ENCODE measurements at places on chromosomes 6 and 20.

DNA sequence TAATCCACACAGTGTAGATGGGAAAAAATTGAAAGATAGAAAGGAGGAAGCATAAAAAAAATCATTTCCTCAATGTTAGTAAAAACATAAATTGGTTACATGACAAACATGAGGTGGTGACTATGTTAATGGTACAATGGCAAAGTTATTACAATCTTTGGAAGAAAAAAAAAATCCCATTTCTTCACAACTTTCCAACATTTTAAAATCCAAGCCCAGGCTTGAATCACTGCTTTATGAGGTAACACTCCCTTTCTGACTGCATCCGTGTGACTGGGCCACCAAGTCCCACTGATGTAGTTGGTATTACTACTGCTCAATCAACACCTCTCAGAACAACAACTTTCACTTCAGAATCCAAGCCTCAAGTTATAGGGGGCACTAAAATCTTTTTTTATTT lies 160.4 kb downstream of the BTBD9 start:
- no peak for DNase-seq

DNA sequence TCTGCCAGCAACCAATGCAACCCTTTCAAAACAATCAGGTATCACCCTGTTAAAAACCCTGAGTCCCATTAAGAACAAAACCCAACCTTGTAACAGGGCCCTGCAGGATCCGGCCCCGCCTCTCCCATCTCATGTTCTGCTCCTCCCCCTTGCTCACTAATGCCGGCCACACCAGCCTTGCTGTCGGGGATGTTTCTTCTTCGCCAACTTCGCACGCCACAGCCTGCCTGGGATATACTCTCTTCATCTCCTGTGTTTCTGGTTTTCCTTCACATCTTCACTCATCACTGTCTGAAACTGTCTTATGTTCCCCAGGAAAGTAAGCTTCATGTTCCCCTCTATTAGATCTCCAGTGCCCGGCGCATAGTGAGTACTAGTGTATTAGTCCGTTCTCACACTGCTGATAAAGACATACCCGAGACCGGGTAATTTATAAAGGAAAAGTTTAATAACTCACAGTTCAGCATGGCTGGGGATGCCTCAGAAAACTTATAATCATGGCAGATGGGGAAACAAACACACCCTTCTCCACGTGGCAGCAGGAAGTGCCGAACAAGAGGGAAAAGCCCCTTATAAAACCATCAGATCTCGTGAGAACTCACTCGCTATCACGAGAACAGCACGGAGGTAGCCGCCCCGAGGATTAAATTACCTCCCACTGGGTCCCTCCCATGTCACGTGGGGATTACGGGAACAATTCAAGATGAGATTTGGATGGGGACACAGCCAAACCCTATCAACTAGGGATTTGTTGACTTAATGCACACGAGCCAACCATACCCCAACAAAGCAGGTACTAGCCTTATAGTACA lies 5.1 kb downstream of the TP53RK start:
- DNase-seq: no peak

- DNase-seq: no peak
Observed at GRCh38 chr20:21613512-21613911, 92.0 kb upstream of the PAX1 start.

GRCh38 chr20:50472693-50473664 lies 37.2 kb upstream of the PTPN1 start:
- DNase-seq: no peak

DNA sequence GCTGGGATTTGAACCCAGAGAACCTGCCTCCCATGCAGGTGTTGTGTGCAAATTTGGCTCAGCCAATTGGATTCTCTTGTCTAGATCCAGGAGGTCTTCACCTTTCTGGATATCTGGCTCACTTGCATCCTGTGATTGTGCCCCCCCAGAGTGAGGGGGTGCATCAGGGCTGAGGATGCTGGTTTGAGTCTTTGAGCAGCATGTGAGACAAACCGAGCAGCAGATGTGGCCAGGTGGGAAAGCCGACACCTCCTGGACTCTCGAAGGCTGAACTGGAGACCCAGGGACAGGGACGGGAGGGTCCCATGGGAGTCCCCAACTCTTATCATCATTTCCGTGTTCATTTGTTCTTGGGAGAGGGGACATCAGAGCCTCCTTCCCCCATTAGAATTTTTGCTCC lies 30.6 kb upstream of the SULF2 start:
- DNase-seq: no peak

DNA sequence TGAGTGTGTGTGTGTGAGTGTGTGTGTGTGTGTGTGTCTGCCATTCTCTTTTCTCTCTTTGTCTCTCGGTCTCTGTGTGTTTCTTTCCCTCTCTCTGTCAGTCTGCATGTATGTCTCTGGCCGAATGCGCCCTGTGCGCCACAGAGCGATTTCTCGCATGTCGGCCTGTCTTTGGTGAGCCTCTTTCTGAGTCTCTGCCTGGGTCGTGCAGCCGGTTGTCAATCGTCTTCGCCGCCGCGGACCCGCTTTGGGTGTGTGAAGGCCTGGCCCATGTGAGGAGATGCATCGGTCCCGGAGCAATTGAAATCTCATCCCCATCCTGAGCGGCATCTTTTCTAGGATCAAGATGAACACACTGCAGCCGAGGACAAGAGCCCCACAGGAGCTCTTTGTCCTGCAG lies 1567.2 kb upstream of the DEFB115 start:
- DNase-seq: no peak

DNA sequence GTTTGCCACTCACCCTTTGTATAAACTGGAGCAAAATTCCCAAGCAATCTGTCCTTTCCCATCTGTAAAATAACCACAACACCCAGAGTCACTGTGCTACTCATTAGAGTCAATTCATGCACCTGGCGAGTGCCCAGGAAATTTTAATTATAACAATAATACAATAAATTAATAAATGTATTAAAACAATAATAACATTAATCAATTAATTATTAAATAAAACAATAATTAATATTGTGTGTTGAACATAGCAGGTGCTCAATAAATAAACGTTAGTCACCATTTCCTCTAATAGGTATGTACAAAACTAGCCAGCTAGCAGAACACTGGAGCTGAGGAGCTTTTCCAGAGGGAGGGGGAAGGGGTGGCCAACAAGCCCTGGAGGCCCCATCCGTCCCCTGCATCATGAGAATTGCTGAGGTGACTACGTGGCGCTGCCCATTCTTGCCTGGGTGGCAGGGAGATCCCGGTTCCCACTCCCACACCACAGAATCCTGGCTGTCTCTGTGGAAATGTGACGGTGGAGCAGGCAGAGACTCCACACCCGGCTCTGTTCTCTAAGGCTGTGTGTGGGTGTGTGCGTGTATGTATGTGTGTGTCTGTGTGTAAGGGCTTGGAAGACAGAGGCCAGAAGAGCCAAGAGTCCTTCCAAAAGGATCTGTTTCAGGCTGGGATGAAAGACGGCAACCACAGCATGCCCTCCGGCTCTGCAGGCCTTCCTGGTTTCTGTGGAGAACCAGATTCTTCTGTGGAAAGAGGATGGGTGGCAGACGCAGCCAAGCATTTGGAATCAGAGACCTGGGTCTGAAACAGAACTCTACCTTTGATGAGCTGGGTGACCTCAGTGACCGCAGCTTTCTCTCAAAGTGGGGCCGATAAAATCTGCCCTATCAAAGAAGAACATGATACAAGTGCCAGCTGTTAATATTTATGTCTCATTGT lies 18.8 kb upstream of the EZR start:
- no peak for DNase-seq

GRCh38 chr6:15288856-15289255 lies 43.0 kb downstream of the JARID2 start:
- no peak for DNase-seq

DNA sequence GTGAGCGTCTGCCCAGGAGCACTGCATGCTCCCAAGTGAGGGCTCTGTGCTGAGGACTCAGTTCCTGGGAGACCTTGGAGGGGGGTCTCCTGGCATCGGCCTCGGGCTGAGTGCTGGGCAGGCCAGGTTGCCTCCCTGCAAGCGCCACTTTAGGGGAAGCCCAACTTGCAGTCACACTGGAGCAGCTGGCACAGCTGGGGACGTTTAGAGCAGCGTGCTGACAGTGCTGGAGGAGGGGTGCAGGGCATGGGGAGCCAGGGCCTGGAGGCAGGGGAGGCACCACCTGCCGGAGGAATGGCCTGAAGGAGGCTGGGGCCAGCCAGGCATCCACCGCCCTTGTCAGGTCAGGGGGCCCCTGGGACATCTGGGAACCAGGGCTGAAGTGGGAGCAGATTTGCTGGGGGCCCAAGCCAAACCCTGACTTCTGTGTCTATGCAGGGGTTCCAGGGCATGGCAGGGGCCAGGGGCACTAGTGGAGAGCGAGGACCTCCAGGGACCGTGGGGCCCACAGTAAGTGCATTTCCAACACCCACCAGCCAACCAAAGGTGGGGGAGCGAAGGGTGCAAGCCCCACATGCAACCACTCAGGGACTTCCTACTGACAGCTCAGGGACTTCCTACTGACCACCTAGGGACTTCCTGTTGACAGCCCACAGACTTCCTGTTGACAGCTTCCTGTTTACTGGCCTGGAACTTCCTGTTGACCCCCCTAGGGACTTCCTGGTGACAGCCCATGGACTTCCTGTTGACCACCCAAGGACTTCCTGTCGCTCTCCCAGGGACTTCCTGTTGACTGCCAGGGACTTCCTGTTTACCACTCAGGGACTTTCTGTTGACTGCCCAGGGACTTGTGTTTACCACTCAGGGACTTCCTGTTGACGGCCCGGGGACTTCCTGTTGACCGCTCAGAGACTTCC lies 33.6 kb downstream of the COL20A1 start:
- DNase-seq: no peak

Data from liver (tissue), 10 donors.